Stimulated activated CD4-positive, alpha-beta T cell treated with anti-CD3 and anti-CD28 coated beads, Interleukin-15, amount 100 ng/mL, for 48 hours (primary cell): ENCODE measurements at places on chromosomes 12 and 14.

DNA sequence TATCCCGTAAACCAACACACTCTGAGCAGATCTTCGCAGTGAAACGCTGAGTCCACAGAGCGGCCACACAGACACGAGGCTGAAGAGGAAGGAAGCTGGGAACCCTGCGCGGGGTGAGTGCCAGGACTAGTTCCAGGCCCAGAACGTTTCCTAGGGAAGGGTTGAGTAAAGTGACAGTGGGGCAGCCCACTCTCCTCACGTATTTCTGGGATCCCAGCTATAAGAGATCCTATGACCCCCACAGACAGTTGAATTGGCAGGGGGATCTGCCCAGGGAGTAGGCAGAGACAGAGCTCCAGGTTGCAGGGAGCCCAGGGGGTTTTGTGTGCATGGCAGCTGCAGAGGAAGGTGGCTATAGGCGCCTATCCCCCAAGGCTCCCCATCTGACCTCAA is 51.1 kb downstream of the GTF2A1 start:
- no peak for DNase-seq

DNA sequence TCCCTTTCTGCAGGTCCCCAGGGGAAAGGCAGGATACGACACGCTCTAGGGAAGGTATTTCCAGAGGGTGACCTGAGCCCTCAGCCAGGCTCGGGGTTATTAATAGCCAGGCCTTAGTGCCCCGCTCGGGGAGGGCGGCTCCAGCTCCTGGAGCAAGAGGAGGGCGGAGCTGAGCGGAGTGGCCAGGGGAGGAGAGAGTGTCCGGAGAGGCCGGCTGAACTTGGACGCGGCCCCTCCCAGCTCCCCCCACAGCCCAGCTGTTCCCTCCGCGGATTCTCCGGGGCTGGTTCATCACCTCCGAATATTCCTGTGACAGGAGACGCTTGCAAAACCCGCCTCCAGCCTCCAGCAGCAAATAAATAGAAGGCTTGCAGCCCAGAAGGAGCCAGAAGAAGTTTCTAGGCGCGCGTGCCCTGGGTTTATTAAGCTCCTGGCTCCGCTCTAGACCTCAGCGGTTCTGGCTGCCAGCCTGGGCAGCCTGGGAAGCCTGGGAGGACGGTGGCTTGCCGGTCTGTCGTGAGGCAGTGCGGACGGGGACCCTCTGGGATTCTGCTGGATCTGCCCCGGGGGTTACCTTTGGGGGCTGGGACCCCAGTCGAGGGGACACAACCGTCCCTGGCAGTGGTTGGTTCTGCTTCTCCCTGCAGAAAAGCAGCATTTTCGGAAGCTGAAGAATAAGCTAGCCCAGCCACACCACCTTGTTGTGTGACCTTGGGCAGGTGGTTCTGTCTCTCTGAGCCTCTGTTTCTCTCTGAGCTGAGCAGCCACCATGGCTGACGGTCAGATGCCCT is at the start of gene HSPB8:
Gene HSPB8, plus strand, starts transcription at position 388 of the 791 bp plus-strand sequence. Its CDS starts 382 bp downstream, at position 770.
- no peak for DNase-seq

DNA sequence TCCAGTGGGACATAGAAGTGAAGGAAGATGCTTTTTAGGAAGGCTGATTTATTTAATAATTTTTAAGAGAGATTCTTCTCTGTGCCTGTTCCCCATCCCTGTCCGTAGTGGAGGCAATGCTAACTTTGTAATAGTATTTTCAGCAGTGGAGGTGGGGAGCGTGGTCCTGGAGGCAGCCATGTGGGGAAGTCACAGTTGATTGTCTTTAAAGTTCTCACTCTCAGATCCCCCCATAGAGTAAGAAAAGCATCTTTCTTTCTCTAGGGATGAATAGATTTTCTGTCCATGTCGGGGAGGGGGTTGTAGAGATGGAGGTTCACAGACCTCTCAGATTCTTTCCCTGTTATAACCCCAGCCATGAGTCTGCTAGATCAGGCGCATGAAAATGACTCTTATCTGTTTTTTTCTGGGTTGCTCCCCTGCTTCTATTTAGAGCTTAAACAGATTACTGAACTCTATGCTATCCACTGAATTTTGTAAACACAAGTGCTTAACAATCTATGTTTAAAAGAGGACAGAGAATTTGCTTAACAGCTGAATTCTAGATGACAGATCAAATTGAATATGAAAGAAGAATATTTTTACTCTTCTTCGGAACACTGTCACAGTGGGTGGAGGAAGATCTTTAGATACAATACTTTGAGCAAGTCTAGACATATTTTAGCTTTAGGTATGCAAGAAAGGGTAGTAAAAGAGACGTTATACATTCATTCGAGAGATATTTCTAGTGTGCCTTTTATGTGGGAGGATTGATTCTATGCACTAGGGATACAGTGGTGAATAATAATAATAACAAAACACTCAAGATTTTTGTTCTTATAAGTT is 25.3 kb downstream of the TMEM117 start:
- no peak for DNase-seq

GRCh38 chr14:44448951-44449358 is 58.1 kb downstream of the FSCB start:
- no peak for DNase-seq

DNA sequence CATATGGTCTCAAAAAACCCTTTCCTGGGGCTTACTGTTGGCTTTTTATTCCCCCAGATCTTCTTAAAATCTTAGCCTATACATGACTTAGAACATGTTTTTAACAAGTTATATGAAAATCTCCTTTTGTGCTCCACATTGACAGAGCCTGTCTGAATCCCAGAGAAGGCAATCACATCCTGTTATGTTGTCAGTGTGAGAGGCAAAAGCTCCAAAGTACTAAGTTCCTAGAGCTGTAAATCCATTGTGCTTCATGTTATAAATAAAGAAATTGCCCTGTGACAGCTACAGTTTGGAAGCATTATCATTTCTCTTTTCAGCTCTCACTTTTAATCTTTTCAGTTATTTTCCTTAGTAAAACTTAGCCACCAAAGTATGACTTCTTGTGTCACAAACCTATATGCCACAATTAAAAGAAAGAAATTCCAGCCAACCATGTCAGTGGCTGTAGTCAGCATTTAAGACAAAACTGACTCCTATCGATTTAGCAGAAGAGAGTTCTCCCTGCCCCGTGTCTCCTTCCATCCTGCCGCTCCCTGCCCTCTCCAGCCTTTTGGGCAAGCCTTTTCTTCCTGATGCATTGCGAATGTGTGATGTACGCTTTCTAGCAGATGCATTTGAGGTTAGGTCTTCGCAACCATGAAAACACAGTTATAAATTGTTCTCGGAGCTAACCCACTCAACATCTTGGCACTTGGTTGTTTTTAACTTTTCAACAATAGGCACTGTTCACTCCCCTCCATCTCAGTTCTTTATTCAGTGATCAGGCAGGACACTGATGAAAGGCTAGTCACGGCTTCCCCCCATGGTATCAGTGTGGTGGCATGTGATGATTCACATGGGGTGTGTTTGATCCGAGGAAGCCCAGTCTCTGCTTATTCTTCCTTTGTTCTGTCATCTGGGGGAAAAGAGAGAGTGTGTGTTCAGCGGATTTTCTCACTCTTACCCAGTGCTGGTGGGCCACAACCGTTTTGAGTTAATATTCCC is 143.5 kb downstream of the SSPN start:
- no peak for DNase-seq
